ENCODE measurements at places on chromosomes 16 and 17. TPM values are rescaled to one million over a fixed set of nuclear protein-coding genes. Genes with fewer than 3 reads are reported as not detected.

DNA sequence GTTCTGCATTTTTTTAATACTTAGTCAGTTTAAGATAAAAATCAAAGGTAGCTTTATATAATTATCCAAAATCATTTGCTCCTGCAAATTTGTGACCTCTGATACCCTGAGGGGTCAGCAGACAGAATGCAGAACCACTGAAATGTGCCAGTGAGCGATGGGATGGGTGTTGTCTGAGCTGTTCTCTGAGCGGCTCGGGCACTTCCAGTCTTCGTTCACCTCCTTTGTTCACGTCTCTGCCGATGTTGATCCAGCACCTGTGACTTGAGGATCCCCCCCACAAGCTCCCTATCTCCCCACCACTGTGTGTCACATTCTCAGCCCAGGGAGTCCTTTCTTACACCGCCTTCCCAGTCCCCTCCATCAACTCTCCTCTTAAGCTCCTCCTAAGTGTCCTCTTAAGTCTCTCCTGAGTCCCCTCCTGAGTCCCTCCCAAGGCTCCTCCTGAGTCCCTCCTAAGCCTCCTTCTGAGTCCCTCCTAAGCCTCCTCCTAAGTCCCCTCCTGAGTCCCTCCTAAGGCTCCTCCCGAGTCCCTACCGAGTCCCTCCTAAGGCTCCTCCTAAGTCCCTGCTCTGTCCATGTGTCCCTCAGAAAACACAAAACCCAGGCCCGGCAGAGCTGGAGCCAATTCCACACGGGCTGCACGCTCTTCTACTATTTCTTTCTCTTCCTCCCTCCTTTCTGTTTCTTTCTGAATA is 47.5 kb downstream of the RNF213 start:
- H3K27ac ChIP-seq = no peak overlapping the region
- no peaks in the 10 kb centered on the region for H3K27me3 ChIP-seq
- H3K36me3 ChIP-seq = peaks cover 4% of the 10 kb centered on the region
- H3K4me3 ChIP-seq = no peak overlapping the region
- DNase-seq = no peak

Gene ZFPM1
- 14.6 TPM for total RNA-seq

DNA sequence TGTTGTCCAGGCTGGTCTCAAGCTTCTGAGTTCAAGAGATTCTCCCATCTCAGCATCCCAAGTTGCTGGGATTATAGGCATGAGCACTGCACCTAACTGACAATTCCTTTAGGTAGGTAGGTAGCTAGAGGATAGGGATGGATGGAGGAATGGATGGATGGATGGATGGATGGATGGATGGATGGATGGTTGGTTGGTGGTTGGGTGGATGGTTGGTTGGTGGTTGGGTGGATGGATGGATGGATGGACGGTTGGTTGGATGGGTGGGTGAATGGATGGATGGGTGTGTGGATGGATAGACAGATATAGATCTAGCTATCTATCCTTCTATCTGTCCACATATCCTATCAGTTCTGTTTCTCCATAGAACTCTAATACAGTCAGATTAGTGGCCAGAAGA is 19.3 kb upstream of the ADCY9 start:
- H3K36me3 ChIP-seq = no peaks in the 10 kb centered on the region
- no peaks in the 10 kb centered on the region for H3K27me3 ChIP-seq
- peaks cover 24% of the 10 kb centered on the region for H3K4me1 ChIP-seq
- no peak for DNase-seq

Gene RAMP2
- total RNA-seq = not detected

GRCh38 chr17:62965174-62965685 is 805 bp upstream of the TANC2 start:
- peak overlapping the region; percentile 53 for H3K4me3 ChIP-seq
- H3K27me3 ChIP-seq = no peaks in the 10 kb centered on the region
- no peaks in the 10 kb centered on the region for H3K36me3 ChIP-seq

- H3K27me3 ChIP-seq = no peaks in the 10 kb centered on the region
- H3K27ac ChIP-seq = no peak overlapping the region
- no peaks in the 10 kb centered on the region for H3K4me1 ChIP-seq
- no peak overlapping the region for H3K4me3 ChIP-seq
- DNase-seq = no peak
Observed at GRCh38 chr16:51151435-51151960, 428 bp upstream of the SALL1 start.

All from HCT116 (cell line).